Stimulated activated CD4-positive, alpha-beta T cell treated with anti-CD3 and anti-CD28 coated beads, Interleukin-2, amount 100 ng/mL, for 24 hours (primary cell): ENCODE measurements at places on chromosomes 13 and 19.

- DNase-seq, result no peak
Observed at GRCh38 chr13:49840266-49840665, 47.8 kb upstream of the KPNA3 start.

DNA sequence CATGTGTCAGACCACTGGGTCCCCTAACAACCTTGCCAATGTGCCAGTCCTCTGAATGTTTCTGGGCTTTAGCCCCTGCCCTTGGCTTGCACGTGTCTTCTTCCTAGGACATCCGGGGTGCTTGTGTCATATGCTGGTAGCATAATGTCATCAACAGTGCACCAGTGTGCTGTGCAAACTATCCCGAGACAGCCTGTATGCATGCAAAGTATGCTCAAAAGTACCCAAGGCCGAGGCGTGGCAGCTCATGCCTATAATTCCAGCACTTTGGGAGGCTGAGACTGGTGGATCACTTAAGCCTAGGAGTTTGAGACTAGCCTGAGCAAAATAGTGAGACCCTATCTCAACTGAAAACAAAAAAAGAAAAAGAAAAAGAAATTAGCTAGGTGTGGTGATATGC lies 20.8 kb upstream of the C19orf12 start:
- no peak for DNase-seq

GRCh38 chr19:1284979-1285736 lies 515 bp upstream of the EFNA2 start:
- DNase-seq, result no peak

DNA sequence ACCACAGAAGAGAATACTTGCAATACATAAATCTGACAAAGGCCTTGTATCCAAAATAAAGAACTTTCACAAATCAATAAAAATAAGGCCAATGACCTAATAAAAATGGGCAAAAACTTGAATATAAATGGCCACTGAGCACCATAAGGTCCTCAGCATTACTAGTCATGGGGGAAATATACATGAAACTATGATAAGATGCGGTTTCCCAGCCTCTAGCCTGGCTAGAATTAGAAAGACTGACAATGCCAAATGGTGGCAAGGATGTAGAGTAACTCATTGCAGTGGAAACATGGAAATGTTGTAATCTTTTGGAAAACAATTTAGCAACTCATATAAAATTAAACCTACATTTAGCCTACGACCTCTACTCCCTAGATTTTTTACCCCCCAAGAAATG lies 227.1 kb downstream of the GGACT start:
- DNase-seq, result no peak

GRCh38 chr19:52603558-52604207 lies 33.6 kb downstream of the ZNF701 start:
- DNase-seq, result no peak

GRCh38 chr19:42422092-42422900 lies 4.9 kb downstream of the LIPE start:
- DNase-seq, result no peak

GRCh38 chr19:7482584-7483439 lies 6.0 kb downstream of the PEX11G start:
- no peak for DNase-seq

GRCh38 chr13:30253830-30254229 lies 53.5 kb downstream of the KATNAL1 start:
- DNase-seq, result no peak

GRCh38 chr19:38394488-38394887 lies 6.0 kb downstream of the SPRED3 start:
- DNase-seq, result peak; percentile 83
